HFFc6 (cell line): ENCODE measurements at places on chromosomes 2 and 18. TPM values are rescaled to one million over a fixed set of nuclear protein-coding genes. Genes with fewer than 3 reads are reported as not detected.

DNA sequence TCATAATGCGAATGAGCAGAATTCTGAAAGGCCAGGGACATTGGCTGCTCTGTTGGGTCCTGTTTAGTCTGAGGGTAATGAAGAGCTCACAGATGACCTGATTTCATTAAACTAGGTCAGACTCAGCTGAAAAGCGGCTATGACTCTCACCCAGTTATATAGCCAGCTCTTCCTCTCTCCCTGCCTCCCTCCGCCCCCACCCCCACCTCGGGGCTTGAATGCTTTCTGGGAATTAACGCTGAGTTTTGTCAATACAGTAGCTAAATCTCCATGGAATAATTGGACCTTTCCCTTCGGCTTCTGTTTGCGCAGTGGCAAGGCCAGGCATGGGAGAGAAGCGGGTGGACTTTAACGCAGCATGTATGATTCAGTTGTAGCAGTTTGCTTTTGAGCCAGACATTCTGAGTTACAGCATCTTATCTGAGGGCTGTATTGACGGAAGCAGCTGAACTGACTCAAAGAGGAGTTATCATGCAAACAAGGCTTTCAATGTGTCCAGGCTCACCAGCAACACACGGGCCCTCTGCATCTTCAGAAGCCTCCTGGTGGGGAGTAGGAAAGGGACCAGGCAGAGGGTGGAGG lies 110.6 kb downstream of the MYCN start:
- DNase-seq: no peak
- H3K27me3 ChIP-seq: peaks cover 3% of the 10 kb centered on the region
- H3K36me3 ChIP-seq: no peaks in the 10 kb centered on the region
- no peaks in the 10 kb centered on the region for H3K4me1 ChIP-seq
- no peak overlapping the region for H3K4me3 ChIP-seq

DNA sequence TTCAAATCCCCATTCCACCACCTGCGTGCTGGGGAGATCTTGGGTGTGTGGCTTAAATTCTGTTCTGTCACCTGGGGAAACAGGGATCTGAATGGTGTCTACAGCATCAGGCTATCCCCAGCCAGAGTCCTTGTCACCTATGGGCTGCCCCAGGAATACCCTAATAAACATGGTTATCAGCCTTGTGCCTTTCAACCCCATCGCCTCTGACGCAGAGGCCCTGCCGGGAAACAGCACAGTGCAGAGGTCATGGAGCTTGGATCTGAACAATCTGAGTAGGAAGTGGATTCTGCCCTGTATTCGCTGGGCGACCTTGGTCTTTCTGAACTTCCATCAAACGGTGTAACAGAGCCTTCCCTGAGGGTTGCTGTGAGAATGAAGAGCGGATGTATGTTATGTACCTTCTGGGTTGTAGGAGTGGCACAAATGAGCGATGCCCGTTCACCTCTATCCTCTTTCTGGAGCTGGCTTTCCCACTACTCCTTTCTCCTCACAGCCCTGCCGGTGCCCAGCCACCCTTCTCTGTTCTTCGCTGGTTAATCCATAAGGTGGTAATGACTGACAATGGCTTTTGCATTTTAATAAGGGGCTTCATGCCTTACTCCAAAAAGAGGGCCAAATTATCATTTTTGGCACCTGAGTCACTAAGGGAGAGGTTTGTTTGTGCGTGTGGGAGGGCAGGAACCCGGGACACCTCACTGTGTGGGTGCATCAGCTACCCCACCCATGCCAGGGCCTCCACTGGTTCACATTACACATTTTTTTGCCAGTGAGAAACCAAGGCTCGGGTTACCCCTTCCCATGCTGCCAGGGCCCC lies 256.5 kb downstream of the MYCN start:
- DNase-seq: no peak
- no peak overlapping the region for H3K4me3 ChIP-seq
- H3K27me3 ChIP-seq: no peaks in the 10 kb centered on the region
- H3K36me3 ChIP-seq: no peaks in the 10 kb centered on the region

The HOXD1 gene
- not detected in 3 replicates for total RNA-seq

The CD8B2 gene
- not detected in 2 replicates for total RNA-seq

The STPG4 gene
- total RNA-seq: 0.21 to 0.40 TPM in 2 of 3 replicates, not detected in the other

The ACVR1C gene
- 0.09 to 0.13 TPM in 2 of 3 replicates, not detected in the other for total RNA-seq

GRCh38 chr2:10048501-10049171 lies 5.3 kb downstream of the KLF11 start:
- no peak overlapping the region for H3K4me3 ChIP-seq
- 0 out of 2 replicates have a peak, but pooled peaks cover 4% of the 10 kb centered on the region for H3K36me3 ChIP-seq
- no peaks in the 10 kb centered on the region; the same call in 1 of the 2 replicates for H3K4me1 ChIP-seq
- peaks cover 3% of the 10 kb centered on the region for H3K27me3 ChIP-seq

The ACADL gene
- not detected in 2 replicates for total RNA-seq

The PPP4R1 gene
- total RNA-seq: 87.6 to 107 TPM (median 89.0 TPM) in 3 replicates

DNA sequence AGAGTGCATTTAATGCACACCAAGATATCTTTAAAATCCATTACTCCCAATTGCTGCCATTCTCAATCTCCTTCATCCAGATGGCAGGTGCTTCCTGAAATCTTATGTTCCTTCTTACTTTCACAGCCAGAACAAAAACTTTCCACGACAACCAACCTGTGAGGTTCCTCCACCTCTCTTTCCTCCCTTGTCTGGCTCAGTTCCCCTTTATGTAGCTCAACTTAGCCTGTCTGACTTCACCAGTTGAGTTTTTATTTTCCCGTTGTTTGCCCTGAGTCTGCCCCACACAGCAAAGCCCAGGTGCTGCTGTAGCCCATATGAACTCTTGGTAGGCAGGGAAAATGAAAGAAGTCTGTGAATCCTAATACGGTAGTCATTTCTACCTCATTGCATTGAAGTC lies 112.5 kb downstream of the MREG start:
- no peaks in the 10 kb centered on the region for H3K27me3 ChIP-seq
- no peak overlapping the region for H3K27ac ChIP-seq
- H3K4me3 ChIP-seq: no peak overlapping the region

- peaks cover 2% of the 10 kb centered on the region; the same call in 1 of the 2 replicates for H3K27me3 ChIP-seq
- H3K36me3 ChIP-seq: no peaks in the 10 kb centered on the region; the same call in 1 of the 2 replicates
- no peak overlapping the region for H3K4me3 ChIP-seq
Measured at GRCh38 chr2:104758199-104758620, 95.7 kb upstream of the POU3F3 start.

GRCh38 chr2:188291617-188292347 lies at the start of gene GULP1:
GULP1 (plus strand) TSS chr2:188291874; CDS start chr2:188477703, 185,829 bp downstream.
- H3K27me3 ChIP-seq: peaks cover 4% of the 10 kb centered on the region; the same call in 1 of the 2 replicates
- H3K27ac ChIP-seq: peak within 1 kb of the TSS; percentile 89
- H3K4me1 ChIP-seq: peaks cover 43% of the 10 kb centered on the region
- peak within 1 kb of the TSS; percentile 94 for H3K4me3 ChIP-seq
- peaks cover 2% of the 10 kb centered on the region; the same call in 1 of the 2 replicates for H3K36me3 ChIP-seq

DNA sequence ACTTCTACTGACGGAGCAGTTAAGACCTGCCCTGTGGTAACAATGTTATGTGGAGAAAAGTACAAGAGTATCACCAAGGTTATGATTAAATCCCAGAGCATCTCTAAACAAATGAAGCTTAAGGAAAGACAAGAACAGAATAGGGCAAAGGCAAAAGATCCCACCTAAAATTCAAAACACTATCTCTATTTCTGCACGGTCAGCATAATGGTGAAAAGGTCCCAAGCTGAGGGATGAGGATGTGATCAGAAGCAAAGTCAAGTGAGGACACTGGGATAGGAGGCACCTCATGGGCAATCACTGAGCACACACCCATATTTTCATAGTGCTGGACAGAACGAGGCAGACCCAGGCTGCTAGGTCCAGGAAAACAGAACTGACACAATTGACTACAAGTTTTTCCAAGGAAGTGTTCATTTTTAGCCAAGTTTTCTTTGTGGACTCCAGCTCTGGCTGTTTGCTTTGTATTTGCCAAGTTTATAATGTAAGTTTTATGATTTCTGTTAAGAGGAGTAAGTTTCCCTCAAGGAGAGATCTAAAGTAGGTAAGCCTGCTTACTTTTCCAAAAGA lies 77.8 kb downstream of the NCKAP5 start:
- DNase-seq: no peak
- H3K27ac ChIP-seq: no peak overlapping the region
- no peak overlapping the region for H3K4me3 ChIP-seq
- H3K36me3 ChIP-seq: no peaks in the 10 kb centered on the region

DNA sequence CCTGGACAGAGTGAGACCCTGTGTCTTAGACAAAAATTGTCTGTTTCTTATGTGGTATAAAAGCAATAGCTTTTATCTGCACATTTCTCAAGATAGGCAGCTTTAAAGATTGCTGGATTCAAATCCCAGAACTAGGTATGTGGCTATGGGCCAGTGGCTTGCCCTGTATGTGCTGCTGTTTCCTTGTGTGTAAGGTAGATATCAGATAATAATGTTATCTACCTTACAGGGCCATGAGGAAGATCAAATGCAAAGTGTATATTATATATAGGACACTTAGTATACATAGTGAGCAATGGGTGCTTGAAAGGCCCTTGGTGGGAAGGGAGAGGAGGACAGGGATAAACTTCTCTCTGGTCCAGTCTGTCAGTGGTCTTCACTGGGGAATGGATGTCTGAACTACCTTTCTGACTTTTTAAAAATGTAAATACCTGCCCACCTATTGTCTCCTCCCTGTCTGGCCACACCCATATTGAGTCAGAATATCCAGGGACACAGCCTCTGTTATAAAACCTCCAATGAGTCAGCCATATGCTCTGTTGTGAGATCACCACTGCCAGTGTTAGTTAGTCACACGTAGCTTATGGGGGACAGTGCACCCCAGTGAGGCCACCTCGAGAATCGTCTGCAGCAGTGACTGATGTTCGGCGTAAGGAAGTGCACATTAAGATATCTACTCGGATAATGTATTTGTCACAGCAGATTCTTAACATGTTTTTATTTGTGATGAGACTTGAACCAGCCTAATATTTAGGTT lies 383.4 kb downstream of the PTPRM start:
- peaks cover 3% of the 10 kb centered on the region; the same call in 1 of the 2 replicates for H3K36me3 ChIP-seq
- peaks cover 66% of the 10 kb centered on the region for H3K4me1 ChIP-seq
- H3K27me3 ChIP-seq: no peaks in the 10 kb centered on the region; the same call in 1 of the 2 replicates

- H3K4me1 ChIP-seq: peaks cover 30% of the 10 kb centered on the region
- H3K27ac ChIP-seq: no peak overlapping the region
- no peak overlapping the region for H3K4me3 ChIP-seq
- H3K27me3 ChIP-seq: peaks cover 2% of the 10 kb centered on the region; the same call in 1 of the 2 replicates
- no peak for DNase-seq
Measured at GRCh38 chr2:192128655-192129054, 66.1 kb downstream of the TMEFF2 start.

The PLGLB2 gene
- total RNA-seq: 2.0 to 2.3 TPM in 2 of 3 replicates, not detected in the other

- H3K27me3 ChIP-seq: no peaks in the 10 kb centered on the region; the same call in 1 of the 2 replicates
- DNase-seq: no peak
- H3K36me3 ChIP-seq: peaks cover 53% of the 10 kb centered on the region
- no peaks in the 10 kb centered on the region for H3K4me1 ChIP-seq
- no peak overlapping the region for H3K4me3 ChIP-seq
Measured at GRCh38 chr18:23553887-23554286, 32.4 kb downstream of the NPC1 start.

- H3K27ac ChIP-seq: no peak overlapping the region
- H3K4me3 ChIP-seq: no peak overlapping the region
- peaks cover 7% of the 10 kb centered on the region for H3K27me3 ChIP-seq
- DNase-seq: no peak
Measured at GRCh38 chr18:13658436-13659204, 67.7 kb downstream of the FAM210A start.

- H3K4me3 ChIP-seq: no peak overlapping the region
- no peak overlapping the region for H3K27ac ChIP-seq
- H3K27me3 ChIP-seq: peaks cover 42% of the 10 kb centered on the region
Measured at GRCh38 chr2:25036221-25036559, 5.7 kb upstream of the EFR3B start.

- peaks cover 22% of the 10 kb centered on the region for H3K4me1 ChIP-seq
- H3K27ac ChIP-seq: no peak overlapping the region
- H3K27me3 ChIP-seq: no peaks in the 10 kb centered on the region
- no peaks in the 10 kb centered on the region for H3K36me3 ChIP-seq
- no peak overlapping the region for H3K4me3 ChIP-seq
- DNase-seq: no peak
Measured at GRCh38 chr2:69717861-69718273, 24.1 kb upstream of the ANXA4 start.

DNA sequence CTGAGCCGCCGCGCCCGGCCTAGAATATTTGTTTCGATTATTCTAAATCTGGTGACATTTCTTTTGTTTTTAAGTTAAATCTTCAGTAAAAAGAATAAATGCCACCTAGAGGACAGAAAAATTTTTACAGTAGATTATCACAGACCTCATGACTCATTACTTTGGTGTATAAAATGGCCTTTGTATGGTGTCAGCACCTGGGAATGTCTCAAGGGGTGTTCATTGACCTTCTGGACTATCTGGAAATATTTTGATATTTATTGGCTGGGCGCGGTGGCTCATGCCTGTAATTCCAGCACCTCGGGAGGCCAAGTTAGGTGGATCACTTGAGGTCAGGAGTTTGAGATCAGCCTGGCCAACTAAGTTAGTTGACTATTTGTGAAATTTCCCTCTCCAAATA lies 30.3 kb upstream of the SLC30A6 start:
- H3K4me3 ChIP-seq: peak overlapping the region; percentile 77
- H3K27me3 ChIP-seq: no peaks in the 10 kb centered on the region
- DNase-seq: peak; percentile 82
- peaks cover 15% of the 10 kb centered on the region; the same call in 1 of the 2 replicates for H3K36me3 ChIP-seq
- H3K4me1 ChIP-seq: peaks cover 17% of the 10 kb centered on the region
- H3K27ac ChIP-seq: peak overlapping the region; percentile 93

The SATB2 gene
- 6.5 and 11.9 TPM in 2 replicates for total RNA-seq

The MC2R gene
- total RNA-seq: not detected in 3 replicates

The HJURP gene
- total RNA-seq: 14.3 to 32.6 TPM (median 32.0 TPM) in 3 replicates

DNA sequence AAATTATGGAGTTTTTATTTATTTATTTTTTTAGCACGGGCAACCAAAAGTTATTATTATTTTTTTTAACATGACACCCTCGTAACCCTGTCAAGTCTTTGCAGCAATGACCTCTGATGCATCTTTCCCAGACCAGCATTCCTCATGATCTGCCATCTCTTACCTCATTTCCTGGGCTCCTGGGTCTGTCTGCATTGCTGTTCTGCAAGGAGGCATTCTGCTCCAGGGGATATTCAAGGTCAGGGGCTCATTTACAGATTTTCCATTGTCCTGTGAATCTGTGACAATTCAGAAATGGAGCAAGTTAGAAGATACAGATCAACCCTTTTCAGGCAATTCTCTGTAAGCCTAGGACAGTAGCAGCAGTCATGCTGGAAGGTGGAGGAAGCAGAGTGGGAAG lies 43.0 kb downstream of the NGEF start:
- H3K4me3 ChIP-seq: no peak overlapping the region
- no peaks in the 10 kb centered on the region for H3K4me1 ChIP-seq
- DNase-seq: no peak
- peaks cover 24% of the 10 kb centered on the region for H3K27me3 ChIP-seq

The KRTCAP3 gene
- total RNA-seq: 1.0 to 1.3 TPM in 2 of 3 replicates, not detected in the other

The TFCP2L1 gene
- not detected in 3 replicates for total RNA-seq
